ENCODE measurements at places on chromosomes 16 and 17.

DNA sequence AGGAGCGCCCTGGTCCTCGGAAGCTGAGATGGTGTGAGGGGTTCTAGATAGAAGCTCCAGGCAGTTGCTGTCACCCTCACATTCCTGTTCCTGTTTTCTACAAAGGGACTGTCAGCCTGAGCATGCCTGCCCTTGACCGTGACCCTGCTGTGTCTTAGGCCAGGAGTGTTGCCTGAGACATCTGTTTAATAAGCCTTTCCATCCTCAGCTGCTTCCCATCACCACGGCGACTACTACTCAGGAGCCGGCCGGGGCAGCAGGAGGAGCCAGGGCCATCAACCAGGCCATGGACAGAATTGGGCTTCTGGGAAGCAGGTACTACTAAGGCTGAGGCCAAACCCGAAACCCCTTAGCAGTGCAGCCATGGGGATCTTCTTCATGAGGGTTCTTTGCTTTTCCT lies 151.4 kb downstream of the KATNIP start:
- no peak for DNase-seq

GRCh38 chr16:52521570-52521969 lies 25.4 kb downstream of the TOX3 start:
- no peak for DNase-seq

DNA sequence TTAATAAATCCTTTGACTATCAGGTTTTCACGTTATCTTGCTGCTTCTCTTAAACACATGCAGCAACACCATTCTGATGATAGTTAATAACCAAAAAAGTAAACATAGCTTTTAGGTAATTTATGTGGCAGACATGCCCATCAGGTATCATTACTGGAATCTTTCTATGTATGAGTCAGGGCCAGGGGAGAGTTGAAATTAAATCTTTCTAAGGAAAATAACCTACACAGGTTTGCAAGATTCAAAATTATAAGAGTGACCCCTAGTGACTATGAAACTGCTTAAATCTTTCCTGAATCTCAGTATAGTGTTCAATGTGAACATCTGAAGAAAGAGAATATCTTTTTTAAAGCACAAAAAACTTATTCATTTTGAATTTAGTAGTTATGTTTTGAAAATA lies 666.6 kb downstream of the CDH11 start:
- no peak for DNase-seq

- no peak for DNase-seq
These were observed 570 bp downstream of the NR1D1 start for GRCh38 chr17:40099619-40100418.

- DNase-seq = no peak
These were observed 105.0 kb downstream of the ZNF778 start for GRCh38 chr16:89322321-89323119.

GRCh38 chr16:81627024-81627423 lies 152.1 kb upstream of the PLCG2 start:
- no peak for DNase-seq

- peak; percentile 92 for DNase-seq
These were observed 26.4 kb upstream of the SLC7A5 start for GRCh38 chr16:87895641-87896141.

DNA sequence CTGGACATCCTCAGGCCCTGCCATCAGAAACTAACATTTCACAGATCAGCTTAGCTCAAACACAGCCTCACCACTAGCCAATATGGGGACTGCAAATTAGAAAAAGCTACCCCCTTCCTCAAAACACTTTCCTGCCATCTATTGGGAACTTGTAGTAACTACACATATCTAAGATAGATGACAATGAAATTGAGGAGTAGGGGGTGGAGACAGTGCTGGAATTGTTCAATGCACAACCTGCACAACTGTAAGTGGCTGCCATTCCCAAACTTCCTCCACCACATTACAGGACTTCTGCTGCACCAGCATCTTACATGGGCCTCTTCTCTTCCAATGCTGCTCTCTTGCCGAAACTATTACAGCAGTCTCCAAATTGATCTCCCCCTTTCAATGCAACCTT lies 21.9 kb downstream of the AIPL1 start:
- no peak for DNase-seq

DNA sequence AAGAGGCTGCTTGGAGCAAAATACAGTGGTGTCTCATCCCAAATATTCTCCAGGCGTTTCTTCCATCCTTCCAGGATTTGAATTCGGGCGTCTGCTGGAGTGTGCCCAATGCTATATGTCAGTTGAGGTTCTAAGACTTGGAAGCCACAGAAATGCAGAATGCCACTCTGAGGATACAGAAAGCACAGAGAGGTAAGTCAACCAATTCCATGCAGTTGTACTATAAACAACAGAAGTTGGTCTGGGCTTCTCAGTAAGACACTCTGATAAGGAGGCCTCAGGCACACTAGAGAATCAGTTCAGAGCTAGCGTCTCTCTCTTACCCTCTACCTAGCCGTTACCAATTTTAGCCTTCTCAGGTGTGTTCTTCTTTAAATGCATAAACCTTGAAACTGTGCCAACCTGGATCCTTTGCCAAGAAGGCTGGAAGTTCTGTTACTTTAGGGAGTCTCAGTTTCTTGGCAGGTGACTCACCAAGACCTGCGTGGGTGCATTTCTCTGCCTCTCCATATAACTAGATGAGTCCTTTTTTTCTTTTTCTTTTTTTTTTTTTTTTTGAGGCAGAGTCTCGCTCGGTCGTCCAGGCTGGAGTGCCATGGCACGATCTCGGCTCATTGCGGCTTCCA lies 15.1 kb downstream of the NQO1 start:
- DNase-seq = no peak

DNA sequence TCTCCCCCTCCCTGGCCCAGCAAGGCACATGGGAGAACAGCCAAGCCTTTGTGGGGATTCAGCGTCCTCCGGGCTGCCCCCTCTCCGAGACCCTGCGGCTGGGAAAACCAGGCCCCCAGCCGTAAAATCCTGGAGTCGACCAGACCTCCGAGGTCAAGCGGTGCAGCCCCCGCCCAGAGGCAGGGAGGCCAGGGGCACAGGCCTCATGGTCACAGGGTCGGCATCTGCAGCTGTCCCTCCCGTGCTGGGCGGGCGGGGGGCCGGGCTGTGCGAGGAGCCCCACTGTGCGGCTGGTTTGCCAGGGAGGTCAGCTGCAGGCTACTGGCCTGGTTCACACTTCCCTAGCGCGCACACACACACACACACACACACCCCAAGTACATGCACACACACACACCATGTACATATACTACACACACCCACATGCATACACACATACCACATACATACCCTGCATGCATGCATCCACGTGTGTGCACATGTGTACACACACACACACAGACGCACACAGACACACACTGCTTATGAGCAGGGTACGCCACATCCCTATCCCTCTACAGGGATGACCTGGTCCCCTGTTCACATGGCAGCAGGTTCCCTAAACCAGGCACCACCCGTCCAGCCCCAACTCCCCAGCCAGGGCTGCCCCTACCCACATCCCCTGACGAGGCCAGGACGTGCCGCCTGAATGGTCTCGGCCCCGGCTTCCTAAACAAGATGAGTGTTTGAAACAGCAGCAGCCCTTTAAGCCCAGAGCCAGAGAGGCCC lies 108.9 kb upstream of the CIBAR2 start:
- no peak for DNase-seq

DNA sequence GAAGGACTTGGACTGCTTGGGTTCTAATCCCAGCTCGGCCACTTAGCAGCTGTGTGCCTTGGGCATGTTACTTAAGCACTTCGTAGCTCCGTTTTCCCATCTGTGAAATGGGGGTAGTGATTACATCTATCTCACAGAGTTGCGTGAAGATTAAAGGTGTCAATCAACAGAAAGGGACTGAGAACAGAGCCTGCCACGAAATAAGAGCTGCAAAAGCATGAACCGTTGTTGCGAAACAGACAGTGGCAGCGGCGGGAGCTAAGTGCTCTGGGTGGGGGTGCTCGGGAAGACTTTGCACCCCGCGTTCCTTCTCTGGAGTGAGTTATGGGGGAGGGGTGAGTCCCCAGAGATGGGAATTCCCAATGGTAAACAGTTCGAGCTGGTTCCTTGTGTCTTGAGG lies 79.6 kb upstream of the LHX1 start:
- no peak for DNase-seq

DNA sequence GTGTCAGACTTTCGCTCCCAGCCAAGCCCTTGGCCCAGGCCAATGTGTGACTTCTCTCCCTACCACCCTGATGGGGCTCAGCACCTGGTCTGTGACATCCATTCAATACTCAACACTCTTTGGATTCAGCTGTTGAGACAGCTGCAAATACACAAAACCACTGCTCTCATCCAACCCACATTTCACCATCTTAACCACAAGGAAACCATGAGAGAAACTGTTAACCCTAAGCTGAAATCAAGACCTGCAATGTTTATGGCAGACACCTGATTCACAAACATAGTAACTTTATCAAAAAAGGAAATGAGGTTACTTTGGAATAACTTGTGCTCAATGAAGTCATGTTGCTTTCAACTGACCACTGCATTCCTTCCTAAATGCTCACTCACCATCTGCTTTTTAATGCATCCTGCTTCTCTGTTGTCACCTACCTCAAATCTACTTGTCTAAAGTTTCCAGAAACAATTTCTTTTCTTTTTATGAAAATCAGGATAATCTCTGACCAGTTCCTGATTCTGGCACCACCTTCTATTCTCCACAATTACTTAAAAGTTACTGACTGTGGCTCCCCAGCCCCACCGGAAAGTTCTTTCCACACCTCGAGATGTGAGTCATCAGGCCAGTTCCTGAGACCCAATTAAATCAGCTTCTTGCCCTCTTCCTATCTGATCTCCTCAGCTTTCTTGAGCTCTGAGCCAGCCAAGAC lies 88.2 kb downstream of the NOG start:
- DNase-seq = peak; percentile 44

- DNase-seq = no peak
These were observed 12.2 kb downstream of the CBX4 start for GRCh38 chr17:79826841-79827578.

DNA sequence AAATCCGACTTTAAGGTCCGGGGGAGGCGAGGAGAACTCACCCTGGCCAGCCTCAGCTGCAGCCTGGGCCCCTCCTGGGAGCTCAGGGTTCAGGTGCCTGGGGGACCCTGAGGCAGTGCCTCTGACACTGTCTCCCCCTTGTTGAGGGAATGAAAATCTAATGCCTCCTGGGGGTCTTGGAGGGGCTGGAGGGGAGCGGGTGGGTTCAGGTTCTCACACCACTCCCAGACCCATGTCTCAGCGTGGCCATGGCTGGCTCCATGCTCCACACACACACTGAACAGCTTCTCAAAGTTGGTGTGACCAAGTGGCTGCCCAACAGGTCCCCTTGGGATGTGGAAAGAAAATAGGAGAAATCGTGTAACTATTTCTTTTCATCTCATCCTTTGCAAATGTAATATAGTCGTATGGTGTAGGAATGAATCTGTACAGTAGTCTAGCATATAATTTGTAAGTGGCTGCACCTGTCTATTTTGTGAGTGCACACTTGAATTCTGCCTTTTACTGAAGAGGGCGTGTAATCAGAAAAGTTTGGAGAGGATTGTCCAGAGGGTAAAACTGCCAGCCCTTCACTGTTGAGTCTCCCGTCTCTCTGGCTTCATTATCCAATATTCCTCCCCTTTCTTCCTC lies 788 bp upstream of the PRCD start:
- no peak for DNase-seq

DNA sequence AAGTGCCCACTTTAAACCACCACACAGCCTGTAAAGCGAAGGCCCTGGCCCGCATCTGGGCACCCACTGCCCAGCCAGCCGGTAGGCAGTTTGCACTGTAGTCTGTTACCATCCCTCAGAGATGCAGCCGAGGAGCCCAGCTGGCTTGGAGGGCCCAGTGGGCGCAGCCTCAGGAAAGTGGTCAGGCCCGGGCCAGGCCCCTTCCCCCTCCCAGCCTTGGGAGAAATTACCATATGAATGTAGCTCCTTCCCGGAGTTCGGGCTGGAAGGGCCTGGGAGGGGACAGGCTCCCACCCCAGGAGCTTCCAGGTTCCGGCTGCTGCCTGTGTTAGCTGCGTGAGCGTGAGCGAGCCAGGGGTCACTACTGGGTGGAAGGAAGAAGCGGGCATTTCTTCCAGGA lies 325.4 kb downstream of the SEC14L1 start:
- DNase-seq = no peak

GRCh38 chr16:1941162-1942046 lies 1.6 kb downstream of the MSRB1 start:
- DNase-seq = no peak

GRCh38 chr16:87482266-87482665 lies 10.6 kb downstream of the ZCCHC14 start:
- DNase-seq = no peak

DNA sequence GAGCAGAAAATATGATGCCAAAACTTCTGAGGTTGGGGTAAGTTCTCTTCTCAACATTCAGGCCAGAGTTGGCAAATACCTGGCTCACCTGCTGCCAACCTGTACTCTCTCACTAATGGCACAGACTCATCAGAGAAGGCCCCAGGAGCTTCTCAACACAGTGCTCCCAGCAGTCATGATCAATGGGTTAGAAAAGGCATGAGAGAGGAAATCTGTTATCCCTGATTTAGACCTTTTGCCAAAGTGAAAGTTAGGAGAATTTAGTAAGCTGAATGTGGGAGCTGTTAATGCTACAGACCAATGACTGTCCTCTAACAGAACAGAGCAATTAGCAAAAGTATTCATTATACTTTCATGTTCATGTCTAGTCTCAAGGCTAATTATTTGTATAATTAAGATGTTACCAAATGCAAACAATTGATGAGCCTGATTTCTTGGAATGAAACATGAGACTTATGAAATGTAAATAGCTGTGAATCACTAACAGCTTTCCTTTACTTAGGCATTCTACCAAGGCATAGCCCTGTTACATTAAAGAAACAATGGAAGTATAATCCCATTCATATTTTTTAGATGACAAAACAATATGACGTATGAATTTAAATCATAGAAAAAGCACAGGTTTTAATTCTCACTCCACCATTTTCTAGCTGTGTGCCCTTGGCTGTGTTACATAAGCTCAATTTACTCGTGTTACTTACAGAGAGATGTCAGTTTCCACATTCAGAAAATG lies 68.7 kb upstream of the MARCHF10 start:
- DNase-seq = no peak

- no peak for DNase-seq
These were observed 5.3 kb downstream of the GPS1 start for GRCh38 chr17:82056729-82057621.

- DNase-seq = no peak
These were observed 58.0 kb downstream of the XYLT1 start for GRCh38 chr16:17412791-17413190.

DNA sequence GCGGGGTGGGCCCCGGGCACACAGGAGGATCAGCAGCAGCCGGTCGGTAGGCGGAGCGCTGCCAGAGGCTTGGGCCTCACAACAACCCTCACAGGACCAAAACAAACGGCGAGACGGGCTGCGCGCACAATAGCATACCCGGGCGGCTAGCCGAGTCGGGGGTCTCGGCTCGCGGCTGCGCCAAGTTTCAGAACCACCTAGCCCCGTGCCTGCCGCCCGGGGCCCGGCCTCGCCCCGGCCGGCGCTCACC lies 732 bp downstream of the ULK2 start:
- DNase-seq = peak; percentile 66

Data from activated CD8-positive, alpha-beta T cell treated with anti-CD3 and anti-CD28 coated beads, Interleukin-2, amount 10 ng/mL, durations not matched to agents 7 days and 5 days (primary cell).